Stimulated activated CD4-positive, alpha-beta T cell treated with anti-CD3 and anti-CD28 coated beads, Interleukin-12 subunit alpha, Interleukin-12 subunit beta, amount 100 ng/mL, for 24 hours (primary cell): ENCODE measurements at places on chromosomes 1 and 21.

DNA sequence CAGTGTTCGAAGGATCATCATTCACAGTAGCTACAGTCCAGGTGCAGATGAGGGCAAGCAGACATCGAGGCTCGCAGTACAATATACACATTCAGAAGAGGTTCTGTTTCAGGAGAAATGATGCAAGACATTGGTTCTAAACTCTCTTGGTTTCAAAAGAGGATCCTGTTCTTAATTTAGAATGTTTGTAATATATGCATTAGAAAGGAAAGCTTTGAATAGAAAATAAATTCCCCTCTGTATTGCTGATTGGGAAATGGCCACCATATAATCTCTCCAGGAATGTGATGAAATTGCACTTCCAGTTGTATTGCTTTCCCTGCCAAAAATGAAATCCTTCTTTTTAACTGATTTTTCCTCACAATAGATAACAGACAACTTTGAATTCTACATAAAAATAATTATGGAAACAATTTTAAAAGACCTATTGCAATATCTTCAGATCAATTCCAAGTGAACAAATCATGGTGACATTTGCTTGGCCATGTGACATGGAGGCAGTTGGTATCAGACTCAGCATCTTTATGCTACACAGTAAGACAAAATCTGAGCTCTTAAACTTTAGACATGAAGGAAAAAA, 27.6 kb upstream of the SIPA1L2 start:
- DNase-seq: no peak

- DNase-seq: no peak
These were observed 20.5 kb downstream of the PLA2G4A start for GRCh38 chr1:186849271-186849671.

- DNase-seq: peak; percentile 80
These were observed 12.6 kb downstream of the ZC3H12A start for GRCh38 chr1:37486680-37487618.

DNA sequence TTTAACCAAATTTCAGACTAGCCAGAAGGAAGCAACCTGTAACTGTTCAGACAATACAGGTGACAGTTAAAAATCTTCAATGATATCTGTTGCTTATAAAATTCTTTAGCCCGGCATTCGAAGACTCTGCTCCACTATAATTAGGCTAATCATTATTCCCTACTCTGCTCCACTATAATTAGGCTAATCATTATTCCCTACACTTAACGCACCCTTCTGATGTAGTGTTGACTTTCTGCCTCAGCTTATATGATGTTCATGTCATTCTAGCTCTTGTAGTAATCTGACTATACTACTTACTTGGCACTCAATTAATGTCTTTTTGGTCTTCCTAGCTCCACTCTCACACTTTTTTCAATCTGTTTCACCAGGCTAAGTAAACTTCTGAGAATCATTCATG, 13.3 kb downstream of the TESK2 start:
- no peak for DNase-seq

DNA sequence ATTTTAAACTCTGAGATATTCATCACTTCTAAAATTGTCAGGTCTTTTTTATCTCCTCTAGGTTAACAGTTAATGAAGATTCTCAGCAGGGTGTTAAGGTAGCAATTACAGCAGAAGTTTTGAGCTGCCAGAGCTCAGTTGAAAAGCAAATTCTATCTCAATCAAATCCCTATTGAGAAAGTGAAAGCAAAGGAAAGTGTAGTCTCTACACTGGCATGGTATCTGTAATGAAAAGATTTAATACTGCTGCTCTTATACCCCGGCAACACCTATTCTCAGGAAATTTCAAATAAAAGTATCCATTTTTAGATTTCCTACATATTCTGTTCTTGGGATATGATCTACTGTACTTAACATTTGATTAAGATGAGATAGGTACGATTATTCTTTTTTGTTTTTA, 913.5 kb downstream of the MRPL39 start:
- no peak for DNase-seq

- no peak for DNase-seq
These were observed 27.2 kb upstream of the TTF2 start for GRCh38 chr1:117032681-117033539.

- no peak for DNase-seq
These were observed 22.6 kb downstream of the ALDH9A1 start for GRCh38 chr1:165675794-165676193.

DNA sequence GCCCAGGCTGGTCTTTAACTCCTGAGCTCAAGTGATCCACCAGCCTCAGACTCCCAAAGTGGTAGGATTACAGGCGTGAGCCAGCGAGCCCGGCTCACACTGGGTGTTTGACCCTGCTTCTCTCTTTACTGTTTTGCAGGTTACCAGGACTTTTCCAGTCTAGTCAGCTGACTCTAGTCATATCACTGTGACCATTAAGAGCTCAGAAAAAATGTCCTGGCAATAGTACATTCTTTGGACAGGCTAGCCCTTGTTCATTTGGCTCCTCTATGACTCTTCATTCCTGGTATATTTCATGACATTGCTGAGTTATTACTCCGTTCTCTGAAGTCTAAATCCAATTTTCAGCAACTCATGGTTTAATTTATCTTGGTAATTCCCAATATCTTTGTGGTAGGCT, 8.0 kb upstream of the CA6 start:
- DNase-seq: no peak

- DNase-seq: no peak
These were observed 2.1 kb upstream of the PLA2G2E start for GRCh38 chr1:19925342-19926070.

- DNase-seq: no peak
These were observed 41.8 kb downstream of the ETS2 start for GRCh38 chr21:38847556-38847955.

DNA sequence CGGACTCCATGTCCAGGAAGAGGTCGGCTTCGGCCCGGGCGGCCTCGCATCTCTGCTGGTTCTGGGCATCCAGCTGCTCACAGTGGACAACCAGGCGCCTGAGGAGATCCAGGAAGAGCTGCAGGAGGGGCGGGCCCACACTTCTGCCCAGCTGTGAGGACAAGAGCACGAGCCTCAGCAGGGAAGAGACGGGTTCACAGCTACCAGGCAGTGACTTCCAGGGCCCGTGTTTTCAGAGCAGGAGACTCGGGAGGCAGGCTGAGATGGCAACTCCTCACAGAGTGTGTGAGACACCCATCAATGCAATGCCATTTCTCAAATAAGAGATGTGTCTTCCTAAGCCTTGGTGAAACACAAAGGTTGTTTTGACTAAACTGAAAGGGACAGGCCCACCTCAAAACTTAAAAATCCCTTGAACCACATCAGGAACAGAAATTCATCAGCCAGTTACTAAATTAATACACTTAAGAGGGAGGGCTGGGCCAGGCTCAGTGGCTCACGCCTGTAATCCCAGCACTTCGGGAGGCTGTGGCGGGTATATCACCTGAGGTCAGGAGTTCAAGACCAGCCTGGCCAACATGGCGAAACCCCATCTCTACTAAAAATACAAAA, 43.4 kb downstream of the URB1 start:
- no peak for DNase-seq

DNA sequence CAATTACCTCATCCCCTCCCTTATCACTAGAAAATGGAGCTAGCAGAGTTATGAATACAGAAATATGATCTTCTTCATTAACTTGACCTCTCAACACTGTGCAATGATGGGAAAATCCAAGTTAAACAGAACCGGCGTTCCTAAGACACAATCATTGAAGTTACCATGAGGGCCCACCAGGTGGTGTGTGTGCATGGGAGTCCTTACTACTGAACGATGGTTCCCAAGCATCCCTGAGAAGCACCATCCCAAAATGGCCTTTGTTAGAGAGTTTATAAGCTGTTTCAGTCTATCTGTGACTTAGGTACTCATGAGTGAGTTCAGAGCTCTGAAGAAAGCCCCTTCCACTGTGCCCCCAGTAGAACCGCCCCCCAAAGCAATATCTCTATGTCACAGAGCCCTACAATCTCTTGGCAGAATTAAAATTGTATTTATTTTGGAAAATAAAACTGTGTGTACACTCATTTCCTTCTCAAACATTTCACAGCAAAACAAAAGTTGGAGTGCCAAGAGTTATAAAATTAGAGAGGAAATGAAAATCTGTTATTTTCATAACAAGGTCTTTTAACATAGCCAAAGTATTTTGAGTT, 56.8 kb downstream of the PLD5 start:
- DNase-seq: peak; percentile 3

DNA sequence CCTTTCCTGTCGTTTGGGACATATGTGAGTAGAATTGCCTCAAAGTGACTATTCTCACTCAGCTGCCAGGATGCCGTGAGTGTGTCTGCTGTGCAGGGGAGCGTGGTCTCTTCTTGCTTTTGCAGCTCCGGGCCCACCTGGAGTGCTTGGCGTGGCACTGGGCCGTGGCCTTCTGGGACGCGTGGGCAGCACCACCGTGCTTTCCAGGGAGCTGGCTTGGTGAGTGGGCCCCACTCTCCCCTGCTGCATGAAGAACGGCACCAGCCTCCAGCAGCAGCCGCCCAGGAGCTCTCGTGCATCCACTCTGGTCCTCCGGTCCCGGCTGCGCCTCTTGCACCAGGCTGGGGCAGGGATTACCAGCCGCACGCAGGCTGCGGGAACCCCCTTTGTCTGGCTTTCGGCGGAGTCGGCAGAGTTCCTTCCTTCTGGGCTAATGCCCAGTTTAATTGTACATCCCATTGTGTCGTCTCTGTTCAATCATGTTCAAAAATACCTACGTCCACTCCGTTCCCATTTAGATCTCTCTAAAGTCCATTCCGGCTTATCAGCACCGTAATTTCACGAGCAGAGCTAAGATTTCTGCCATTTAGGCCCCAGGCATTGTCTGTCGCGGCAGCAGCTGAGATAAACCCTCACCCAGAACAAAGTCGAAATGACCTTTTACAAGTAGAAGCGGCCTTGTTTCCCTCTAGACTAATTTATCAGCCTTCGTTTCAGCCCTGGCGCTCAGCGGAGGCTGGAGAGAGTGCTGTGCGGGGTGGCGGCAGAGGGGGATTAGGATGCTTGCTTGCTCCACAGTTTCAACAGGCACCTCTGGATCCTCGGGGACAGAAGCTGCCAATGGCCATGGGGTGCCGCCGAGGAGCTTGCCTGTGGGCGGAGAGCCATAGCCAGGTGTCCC, 129.6 kb downstream of the PRDM16 start:
- no peak for DNase-seq

DNA sequence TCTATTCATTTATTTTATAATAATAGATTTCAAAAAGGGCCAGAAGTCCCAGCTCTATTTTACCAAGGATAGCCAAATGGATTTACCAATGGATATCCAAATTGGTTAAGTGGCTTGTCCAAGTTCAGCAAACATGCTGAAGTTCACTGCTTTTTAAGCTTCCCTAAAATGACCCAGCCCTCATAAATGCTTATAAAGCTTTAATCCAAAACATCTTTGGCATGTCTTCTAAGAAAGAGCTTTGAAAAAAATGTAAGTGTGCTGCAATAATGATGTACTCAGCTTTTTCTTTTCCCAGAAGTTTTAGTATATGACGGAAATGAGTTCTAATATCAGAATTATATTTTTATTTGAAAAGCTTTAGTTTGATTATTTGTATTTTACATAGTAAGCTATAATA, 451.5 kb upstream of the ADAMTS5 start:
- no peak for DNase-seq

DNA sequence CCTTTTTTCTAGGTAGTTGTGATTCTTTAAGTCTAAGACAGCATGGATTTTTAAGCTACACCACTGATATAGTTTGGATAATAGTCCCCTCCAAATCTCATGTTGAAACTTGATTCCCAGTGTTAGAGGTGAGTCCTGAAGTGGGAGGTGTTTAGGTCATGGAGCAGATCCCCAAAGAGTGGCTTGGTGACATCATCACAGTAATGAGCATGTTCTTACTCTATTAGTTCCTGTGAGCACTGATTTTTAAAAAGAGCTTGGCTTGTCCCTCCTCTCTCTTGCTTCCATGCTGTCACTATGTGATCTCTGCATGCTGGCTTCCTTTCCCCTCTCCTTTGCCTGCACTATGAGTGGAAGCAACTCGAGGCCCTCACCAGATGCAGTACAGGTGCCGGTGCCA, 115.5 kb downstream of the LEPR start:
- DNase-seq: no peak

- DNase-seq: no peak
These were observed 110.1 kb downstream of the VPS13D start for GRCh38 chr1:12339811-12340543.

DNA sequence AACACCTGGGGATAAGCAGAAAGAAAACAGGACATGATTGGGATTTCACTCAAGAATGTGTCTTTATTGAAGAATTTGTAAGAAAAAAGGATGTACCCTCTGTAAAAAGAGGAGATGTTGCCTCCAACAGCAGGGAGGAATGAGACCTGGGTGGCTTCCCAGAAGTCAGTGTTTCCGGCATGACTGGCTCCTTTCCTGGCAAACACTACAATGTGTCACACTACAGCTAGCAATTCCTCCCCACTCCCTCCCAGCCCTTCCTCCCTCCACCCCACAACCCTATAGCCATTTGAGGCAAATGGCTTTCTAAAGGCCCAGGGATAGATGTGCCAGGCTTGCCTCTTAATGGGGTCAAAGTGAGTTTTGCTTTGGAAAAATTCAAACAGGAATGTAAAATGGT, 11.5 kb upstream of the COL8A2 start:
- no peak for DNase-seq

DNA sequence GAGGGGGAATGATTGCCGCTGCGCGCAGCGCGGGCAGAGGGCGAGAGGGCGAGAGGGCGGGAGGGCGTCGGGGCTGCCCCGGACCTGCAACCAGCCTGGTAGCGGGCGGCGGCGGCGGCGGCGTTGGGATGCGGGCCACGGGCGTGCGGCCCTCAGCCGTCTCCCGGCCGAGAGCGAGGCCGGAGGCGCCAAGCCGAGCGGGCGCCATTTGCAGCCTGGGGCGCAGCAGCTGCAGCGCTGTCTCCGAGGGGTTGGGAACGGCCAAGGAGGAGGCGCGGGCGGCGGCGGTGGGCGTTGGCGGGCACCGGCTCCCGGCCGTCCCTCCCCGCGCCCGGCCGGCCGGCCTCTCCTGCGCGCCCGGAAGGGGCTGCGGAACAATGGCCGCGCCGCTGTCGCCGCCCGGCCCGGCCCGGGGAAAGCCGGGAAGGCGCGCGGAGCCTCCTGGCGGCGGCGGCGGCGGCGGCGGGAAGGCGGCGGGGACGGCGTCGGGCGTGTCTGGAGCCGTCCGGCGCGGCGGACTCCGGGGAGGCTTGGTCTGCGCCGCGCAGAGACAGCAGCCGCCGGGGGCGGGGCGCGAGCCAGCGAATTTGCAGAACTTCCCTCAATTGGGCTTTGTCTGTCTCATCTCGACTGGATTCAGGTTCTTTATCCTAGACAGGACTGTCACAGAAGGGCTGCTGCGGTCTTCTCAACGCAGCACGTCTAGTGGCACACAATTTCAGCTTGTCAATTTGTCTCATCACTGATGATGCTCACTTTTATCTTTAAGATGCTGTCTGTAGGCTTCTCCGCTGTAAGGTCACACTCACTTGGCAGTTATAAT, 35.7 kb downstream of the ZBTB8B start:
- peak; percentile 29 for DNase-seq
